Foreskin keratinocyte (primary cell): ENCODE measurements at places on chromosomes 1 and 21. TPM values are rescaled to one million over a fixed set of nuclear protein-coding genes. Genes with fewer than 3 reads are reported as not detected.
A peak's percentile ranks its signal among the peaks of the same experiment; 100 is the strongest.

DNA sequence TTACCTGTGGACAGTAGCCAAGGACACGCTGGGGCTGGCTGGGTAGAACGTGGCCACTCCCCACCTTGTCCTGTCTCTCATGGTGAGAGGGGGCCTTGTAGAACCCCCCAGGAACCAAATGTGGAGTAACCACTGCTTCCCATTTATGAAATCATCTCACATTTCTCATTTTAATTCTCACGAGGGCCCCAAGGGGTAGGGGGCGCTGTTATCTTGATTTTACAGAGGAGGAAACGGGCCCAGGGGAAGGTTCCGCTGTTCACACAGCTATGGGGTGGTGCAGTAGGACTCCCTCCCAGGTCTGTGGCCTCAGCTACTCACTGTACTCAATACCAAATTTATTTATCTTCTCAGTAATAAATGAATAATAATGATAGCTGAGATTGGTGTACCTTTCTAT lies 5.5 kb downstream of the SMPDL3B start:
- no peak for DNase-seq

GRCh38 chr21:45355573-45355972 lies 49.4 kb upstream of the COL18A1 start:
- DNase-seq = no peak

- DNase-seq = no peak
Measured at GRCh38 chr1:90717665-90718410, 736 bp upstream of the BARHL2 start.

GRCh38 chr1:191519519-191519918 lies 638.7 kb upstream of the RGS18 start:
- no peak for DNase-seq

DNA sequence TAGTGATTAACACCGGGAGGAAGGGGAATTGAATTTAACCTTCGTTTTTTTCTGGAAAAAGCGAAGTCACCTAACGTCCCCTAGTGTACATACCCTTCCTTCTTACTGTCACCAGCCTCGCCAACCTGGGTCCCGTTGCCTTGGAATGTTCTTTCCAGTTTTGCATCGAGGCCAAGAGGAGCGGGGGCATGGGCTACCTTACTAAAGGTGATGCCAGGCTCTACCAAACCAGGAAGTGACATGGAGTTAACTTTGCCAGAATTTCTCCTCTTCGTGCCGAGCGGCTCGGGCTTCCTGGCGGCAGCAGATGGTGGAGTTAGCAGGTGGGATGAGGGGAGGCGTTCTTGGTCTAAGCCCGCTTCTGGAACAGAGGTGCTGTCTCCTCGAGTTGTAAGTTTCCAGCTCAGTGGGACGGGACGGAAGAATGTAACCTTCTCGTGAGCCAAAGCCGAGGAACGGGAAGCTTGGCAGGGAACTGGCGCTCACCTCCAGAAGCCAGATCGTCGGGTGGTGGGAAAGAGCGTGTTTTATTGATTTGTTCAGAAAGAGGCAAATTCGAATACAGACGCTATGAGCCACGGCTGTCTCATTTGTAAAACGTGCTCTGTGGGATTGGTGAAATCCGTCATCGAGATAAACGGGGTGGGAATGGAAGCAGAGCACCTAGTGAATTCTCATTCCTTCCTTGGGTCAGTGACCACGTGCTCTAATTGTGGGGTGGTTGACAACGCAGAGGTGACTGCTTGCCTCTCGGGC lies 486 bp downstream of the NIPAL3 start:
- peak; percentile 22 for DNase-seq

The FHL3 gene
- 12.1 and 15.8 TPM in 2 replicates for total RNA-seq
